T-helper 1 cell treated with Interleukin-12 subunit alpha and Interleukin-12 subunit beta and Interleukin-4 antibody, amounts not matched to agents 30 ng/mL and 1 ng/mL, for 36 hours (primary cell): ENCODE measurements at places on chromosomes 12 and 14. TPM values are rescaled to one million over a fixed set of nuclear protein-coding genes. Genes with fewer than 3 reads are reported as not detected.

The RPGRIP1 gene
- total RNA-seq = not detected in 2 replicates

The MUCL1 gene
- total RNA-seq = not detected in 2 replicates

The FAM186B gene
- 0.29 and 0.54 TPM in 2 replicates for total RNA-seq

The RIN3 gene
- total RNA-seq = 32.1 and 33.0 TPM in 2 replicates

The FOXJ2 gene
- 18.0 and 18.2 TPM in 2 replicates for total RNA-seq

The RNU7-1 gene
- total RNA-seq = not detected in 2 replicates

The KRT73 gene
- 0.61 and 0.78 TPM in 2 replicates for total RNA-seq

The PAN2 gene
- total RNA-seq = 32.7 and 44.2 TPM in 2 replicates

The MLF2 gene
- 116 and 124 TPM in 2 replicates for total RNA-seq

The TAS2R30 gene
- total RNA-seq = 4.2 and 5.4 TPM in 2 replicates

The GALNT6 gene
- total RNA-seq = 14.9 and 17.7 TPM in 2 replicates

The TSHR gene
- 3.6 and 4.4 TPM in 2 replicates for total RNA-seq

The CELA1 gene
- total RNA-seq = 0.22 TPM in 1 of 2 replicates, not detected in the other

The ACSM4 gene
- not detected in 2 replicates for total RNA-seq

The GLIPR1L1 gene
- total RNA-seq = not detected in 2 replicates

The KCNA1 gene
- total RNA-seq = 0.02 TPM in 1 of 2 replicates, not detected in the other

The CBLN3 gene
- total RNA-seq = 17.7 and 18.5 TPM in 2 replicates

The SYT10 gene
- total RNA-seq = not detected in 2 replicates

The ZNF268 gene
- 19.7 and 22.3 TPM in 2 replicates for total RNA-seq

The ZNF839 gene
- total RNA-seq = 14.8 and 16.4 TPM in 2 replicates

The MEG3 gene
- total RNA-seq = not detected in 2 replicates

The HOXC6 gene
- not detected in 2 replicates for total RNA-seq

The IFNG gene
- total RNA-seq = 560 and 566 TPM in 2 replicates

The SDSL gene
- total RNA-seq = 1.3 and 2.4 TPM in 2 replicates

The DTX1 gene
- 0.66 TPM in 1 of 2 replicates, not detected in the other for total RNA-seq

The RIMBP2 gene
- not detected in 2 replicates for total RNA-seq

The BCL11B gene
- 95.8 and 96.0 TPM in 2 replicates for total RNA-seq

The LMNTD1 gene
- not detected in 2 replicates for total RNA-seq

The GPR84 gene
- 2.4 and 3.5 TPM in 2 replicates for total RNA-seq

The RNASE3 gene
- not detected in 2 replicates for total RNA-seq

The PRPF40B gene
- total RNA-seq = 11.2 and 12.2 TPM in 2 replicates

The MSI1 gene
- total RNA-seq = not detected in 2 replicates

The TSPAN11 gene
- total RNA-seq = not detected in 2 replicates

The IQSEC3 gene
- total RNA-seq = 0.32 and 0.59 TPM in 2 replicates

The USP15 gene
- total RNA-seq = 168 and 178 TPM in 2 replicates

The TAS2R8 gene
- total RNA-seq = not detected in 2 replicates

The PLA2G1B gene
- total RNA-seq = not detected in 2 replicates

The OSBPL8 gene
- 111 and 113 TPM in 2 replicates for total RNA-seq

The ITGB7 gene
- total RNA-seq = 734 and 751 TPM in 2 replicates

The OVCH1 gene
- total RNA-seq = not detected in 2 replicates

The ARHGAP9 gene
- total RNA-seq = 190 and 192 TPM in 2 replicates

The PRPH gene
- not detected in 2 replicates for total RNA-seq

The REP15 gene
- 1.4 and 1.8 TPM in 2 replicates for total RNA-seq

The ARHGEF25 gene
- 0.34 and 0.51 TPM in 2 replicates for total RNA-seq

The DCAF11 gene
- 81.8 and 89.9 TPM in 2 replicates for total RNA-seq

The KRT71 gene
- total RNA-seq = not detected in 2 replicates

The NFE2 gene
- not detected in 2 replicates for total RNA-seq
